ENCODE measurements at places on chromosomes 7 and 10. TPM values are rescaled to one million over a fixed set of nuclear protein-coding genes. Genes with fewer than 3 reads are reported as not detected.
A peak's percentile ranks its signal among the peaks of the same experiment; 100 is the strongest.

DNA sequence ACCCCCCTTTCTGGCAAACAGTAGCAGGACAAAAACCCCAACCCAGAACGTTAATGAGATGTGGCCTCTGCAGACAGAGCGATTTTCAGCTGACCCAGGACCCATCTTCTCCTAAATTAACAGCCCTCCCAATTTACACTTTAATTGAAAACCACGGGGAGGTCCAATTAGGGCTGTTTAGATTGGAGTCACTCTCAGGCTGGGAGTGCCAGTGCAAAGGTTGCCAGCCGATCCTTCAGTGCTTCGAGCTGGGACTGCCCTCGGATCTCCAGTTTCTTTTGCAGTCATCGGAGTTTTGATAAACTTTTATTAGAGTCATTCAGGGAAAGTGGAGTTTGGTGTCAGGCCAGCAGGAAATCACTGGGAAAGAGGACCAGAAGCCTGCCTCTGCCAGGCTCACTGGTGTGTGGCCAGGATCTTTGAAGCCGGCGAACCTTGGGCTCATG lies 108.0 kb downstream of the DOCK1 start:
- DNase-seq, result peak; percentile 12

The LIPK gene
- not detected for total RNA-seq

DNA sequence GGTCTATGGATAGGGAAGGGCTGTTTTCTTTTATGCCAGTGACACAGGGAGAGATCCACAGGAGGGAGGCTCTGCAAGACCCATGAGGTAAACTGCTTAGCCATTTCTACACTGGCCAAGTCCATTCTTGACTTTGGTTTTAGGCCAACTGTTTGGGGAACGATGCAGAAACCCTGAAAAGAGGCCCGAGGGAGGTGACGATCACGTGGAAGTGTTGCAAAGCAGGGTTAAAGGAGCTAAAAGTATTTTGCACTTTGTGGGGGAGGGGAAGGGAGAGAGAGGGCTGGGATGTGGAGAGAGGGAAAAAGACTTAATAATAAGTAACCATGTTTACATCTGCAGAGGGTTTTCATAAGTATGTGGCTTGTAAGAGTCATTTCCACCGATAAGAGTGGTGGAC lies 239.7 kb downstream of the EMX2 start:
- DNase-seq, result no peak

GRCh38 chr7:32533276-32534029 lies 38.2 kb downstream of the AVL9 start:
- peak; percentile 68 for DNase-seq

DNA sequence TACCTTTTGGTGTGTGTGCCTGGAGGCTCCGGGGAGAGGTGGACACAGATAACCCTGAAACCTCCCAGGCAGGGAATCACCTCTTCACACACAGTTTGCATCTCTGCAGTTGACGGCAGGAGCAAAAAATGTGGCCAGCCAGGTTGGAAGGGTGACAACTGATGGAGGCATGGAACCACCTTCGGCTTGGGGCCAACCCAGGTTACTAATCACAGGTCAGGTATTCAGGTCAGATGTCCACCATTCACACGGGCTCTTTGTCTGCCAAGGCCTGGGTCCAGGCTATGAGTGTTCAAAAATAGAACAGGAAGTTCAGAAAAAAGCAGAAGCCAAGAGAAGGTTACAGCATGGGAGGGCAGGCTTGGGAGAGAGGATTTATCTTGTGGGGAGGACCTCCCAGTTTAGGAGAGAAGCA lies 137.2 kb upstream of the EFCAB10 start:
- no peak for DNase-seq

GRCh38 chr10:112258407-112258806 lies 24.8 kb upstream of the TECTB start:
- no peak for DNase-seq

GRCh38 chr10:131079314-131079713 lies 232.2 kb downstream of the TCERG1L start:
- DNase-seq, result no peak

The OIT3 gene
- not detected for total RNA-seq

The FAM180A gene
- total RNA-seq, result 2.5 TPM

The TMEM273 gene
- not detected for total RNA-seq

GRCh38 chr7:23287612-23288011 lies 11.5 kb upstream of the MALSU1 start:
- DNase-seq, result no peak

The CDH23 gene
- 0.25 TPM for total RNA-seq

Measured in fibroblast of the aortic adventitia (primary cell).